Urinary bladder (tissue), 4 donors: ENCODE measurements at places on chromosomes 6 and 20. TPM values are rescaled to one million over a fixed set of nuclear protein-coding genes. Genes with fewer than 3 reads are reported as not detected.

DNA sequence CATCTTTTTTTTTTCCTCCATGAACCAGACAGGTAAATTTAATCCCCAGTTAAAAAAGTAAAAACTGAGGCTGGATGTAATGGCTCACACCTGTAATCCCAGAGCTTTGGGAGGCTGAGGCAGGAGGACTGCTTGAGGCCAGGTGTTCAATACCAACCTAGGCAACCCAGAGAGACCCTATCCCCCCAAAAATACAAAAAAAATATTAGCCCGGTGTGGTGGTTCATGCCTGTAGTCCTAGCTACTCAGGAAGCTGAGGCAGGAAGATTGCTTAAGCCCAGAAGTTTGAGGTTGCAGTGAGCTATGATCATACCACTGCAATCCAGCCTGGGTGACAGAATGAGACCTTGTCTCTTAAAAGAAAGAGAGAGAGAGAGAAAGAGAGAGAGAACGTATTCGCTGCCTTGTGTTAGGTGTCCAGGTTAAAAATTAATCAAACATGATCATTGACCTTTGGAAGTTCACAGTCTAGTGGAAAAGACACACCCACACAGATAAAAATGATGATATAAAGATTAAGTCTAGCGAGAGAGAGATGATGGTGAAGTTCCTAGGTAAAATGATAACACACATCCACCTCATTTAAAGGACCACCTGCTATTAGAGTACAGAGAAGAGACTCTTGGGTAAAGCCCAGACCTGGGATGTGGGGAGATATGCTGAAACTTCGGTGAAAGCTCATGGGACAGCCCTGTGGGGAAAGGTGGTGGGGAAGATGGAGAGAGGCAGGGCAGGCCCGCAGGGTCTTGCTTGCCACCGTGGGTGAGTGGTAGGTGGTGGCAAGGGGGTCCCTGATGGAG, 4.8 kb upstream of the NHSL1 start:
- no peak for DNase-seq

Gene DEF6
- 7.2 TPM for total RNA-seq

GRCh38 chr20:13037727-13038126, 29.0 kb downstream of the SPTLC3 start:
- no peak for DNase-seq

GRCh38 chr20:56554869-56555268, 21.8 kb downstream of the FAM209B start:
- peak; percentile 14 for DNase-seq

Gene HDGFL1
- total RNA-seq, result not detected

Gene KCNK15
- total RNA-seq, result 0.21 TPM

GRCh38 chr6:5215159-5215558, 45.6 kb downstream of the LYRM4 start:
- no peak for DNase-seq
